ENCODE measurements at places on chromosomes 2 and 18.

- no peak for DNase-seq
Measured at GRCh38 chr2:105194022-105194675, 47.4 kb upstream of the GPR45 start.

DNA sequence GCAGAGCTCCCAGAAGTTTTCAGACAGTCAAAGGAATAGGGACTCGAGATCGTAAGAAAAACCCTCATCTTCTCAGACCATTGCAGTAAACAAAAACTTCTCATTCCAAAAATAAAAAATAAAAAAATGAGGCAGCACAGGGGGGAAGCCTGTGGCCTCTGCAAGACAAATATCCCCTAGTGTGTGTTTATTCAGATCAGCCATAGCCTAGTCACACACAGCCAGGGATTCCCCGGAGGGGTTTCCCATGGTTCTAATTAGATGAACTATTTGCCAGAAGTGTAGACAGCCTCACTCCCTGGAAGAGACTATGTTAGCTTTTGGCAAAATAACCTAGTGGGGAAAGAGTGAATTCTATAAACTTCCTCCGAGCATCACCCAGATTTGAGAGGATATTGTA lies 122.9 kb upstream of the KLF7 start:
- no peak for DNase-seq

GRCh38 chr2:227578642-227579041 lies 20.1 kb upstream of the SCYGR2 start:
- DNase-seq: no peak

DNA sequence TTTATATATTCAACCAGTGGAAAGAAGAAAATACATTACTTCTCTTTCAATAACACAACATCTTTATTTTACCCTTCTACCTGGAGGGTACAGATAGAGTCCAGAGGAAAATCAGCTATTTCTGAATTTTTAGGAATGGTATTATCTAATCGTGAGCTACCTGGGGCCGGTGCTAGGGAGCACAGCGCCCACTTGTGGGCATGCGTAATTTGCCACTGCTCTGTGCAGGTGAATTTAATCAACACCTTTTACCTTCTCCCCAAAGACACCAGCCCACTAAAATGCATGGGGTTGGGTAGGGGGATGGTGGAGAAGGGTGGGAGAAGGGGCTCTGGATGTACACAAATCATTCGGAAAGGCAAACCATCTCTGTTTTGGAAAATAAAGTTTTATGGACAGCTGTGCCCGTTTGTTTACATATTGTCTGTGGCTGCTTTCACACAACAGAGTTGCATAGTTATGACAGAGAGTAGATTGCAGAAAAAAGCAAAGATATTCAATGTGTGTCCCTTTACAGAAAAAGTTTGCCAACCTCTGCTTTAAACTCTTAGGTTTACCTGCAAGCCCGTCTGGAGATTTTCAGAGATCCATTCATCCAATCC lies 51.5 kb upstream of the DCC start:
- peak; percentile 16 for DNase-seq

DNA sequence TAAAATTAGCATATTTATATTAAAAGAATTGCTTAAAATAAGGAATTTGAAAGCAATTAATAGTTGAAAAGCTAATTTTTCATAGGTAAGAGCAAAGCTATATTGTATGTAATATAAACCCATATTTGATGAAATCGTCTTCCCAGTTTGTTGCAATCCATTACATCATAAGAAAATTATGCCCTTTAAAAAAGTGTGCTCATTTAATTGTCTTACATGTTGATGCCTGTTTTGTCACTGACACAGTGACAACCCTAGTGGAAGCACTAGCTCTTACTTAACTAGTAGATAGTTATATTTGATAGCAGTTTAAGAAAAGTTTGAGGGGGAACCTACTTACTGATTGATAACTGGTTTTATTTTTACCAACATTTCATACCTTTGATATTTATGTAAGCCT lies 30.0 kb upstream of the IL18RAP start:
- no peak for DNase-seq

DNA sequence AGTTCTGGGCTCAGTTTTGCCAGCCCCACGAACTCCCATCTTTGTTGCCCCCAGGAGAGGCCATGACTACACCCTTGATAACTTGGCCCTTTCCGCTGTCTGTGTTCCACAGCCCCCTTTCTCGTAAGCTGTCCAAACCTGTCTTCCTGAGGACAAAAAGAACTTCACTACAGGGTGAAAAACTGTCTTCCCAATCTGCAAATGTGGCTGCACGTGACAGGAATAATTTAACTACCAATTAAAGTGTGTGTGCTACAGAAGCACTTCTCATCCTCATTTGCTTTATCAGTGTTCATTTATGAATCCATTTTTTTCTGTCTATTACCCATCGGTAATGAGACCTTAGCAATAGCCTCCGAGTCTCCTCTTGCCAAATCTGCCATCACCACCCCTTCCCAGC lies 9.1 kb upstream of the ALPK2 start:
- no peak for DNase-seq

GRCh38 chr2:172674034-172674967 lies 61.3 kb upstream of the RAPGEF4 start:
- DNase-seq: no peak

GRCh38 chr18:25726298-25726697 lies 364.1 kb downstream of the SS18 start:
- DNase-seq: no peak

DNA sequence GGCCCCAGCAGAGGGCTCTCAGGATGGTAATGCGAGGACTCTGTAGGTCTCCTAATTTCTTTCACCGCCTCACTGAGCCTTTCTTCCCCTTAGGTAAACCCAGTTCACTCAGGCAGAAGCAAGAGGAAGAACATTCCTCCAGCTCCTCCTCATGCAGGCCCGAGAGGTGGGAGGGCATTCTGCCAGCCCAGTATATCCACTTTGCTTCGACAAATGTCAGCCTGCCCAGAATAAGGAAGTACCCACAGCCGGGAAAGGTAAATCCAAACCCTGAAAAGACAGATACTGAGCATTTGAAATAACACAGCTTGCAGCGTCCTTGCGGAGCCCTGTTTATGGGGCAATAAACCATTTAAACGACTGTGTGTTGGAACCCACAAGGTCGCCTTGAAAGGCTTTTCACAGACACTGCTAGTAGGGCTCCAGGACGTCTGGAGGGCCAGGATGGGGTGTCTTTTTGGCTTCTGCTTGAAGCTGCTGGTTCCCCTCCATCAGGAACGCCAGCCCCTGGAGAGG lies 63.0 kb upstream of the STPG4 start:
- DNase-seq: no peak

- DNase-seq: no peak
Measured at GRCh38 chr18:3051718-3052410, 38.9 kb upstream of the LPIN2 start.

DNA sequence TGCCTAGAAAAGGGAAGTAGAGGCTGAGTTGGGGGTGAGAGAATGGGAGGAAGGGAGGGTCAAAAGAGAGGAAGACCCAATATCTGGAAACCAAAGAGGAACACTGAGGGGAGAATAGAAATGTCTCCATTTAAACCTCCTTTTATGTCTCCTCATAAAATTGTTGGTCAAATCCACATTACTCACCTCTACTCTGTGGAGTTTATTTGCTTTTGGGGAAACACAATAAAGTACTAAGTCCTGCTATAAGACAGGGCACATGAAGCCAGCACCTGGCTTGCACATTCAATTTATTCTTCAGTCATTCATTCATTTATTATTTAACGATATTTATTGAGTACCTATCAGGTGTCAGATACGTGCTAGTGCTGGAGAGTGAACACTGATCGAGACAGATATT lies 60.3 kb upstream of the NFE2L2 start:
- DNase-seq: no peak

DNA sequence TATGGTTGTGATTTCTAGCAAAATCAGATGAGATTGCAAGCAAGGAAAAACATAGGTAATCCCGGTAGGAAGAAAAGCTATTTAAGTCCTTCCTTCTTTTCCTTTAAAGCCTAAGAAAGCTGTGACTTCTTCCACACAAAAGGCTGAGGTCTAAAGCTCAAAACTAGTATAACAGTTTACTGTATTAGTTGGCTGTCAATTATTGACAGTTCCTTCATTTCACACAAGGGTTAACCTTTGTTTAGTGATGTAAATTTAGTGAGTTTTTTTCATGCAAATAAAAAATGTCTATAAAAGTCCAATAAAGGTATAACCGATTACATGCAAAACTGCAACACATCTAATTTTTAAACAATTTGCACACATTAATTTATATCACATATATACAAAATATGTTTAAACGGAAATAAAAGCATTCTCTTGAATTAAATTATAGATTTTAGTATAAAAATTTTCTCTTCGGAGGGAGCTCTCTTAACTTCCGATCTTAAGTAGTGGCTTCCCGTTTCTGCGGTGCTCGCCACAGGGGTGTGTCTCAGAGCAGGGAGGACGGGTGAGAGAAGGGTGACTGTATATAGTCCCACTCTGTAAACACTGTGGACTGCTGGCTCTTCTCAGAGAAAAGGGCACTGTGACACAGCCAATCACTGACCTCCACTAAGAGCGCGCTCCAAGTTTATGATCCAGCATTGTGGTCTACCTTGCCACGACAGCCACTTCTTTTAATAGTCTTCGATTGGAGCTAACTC lies 33.4 kb downstream of the TTR start:
- DNase-seq: no peak

DNA sequence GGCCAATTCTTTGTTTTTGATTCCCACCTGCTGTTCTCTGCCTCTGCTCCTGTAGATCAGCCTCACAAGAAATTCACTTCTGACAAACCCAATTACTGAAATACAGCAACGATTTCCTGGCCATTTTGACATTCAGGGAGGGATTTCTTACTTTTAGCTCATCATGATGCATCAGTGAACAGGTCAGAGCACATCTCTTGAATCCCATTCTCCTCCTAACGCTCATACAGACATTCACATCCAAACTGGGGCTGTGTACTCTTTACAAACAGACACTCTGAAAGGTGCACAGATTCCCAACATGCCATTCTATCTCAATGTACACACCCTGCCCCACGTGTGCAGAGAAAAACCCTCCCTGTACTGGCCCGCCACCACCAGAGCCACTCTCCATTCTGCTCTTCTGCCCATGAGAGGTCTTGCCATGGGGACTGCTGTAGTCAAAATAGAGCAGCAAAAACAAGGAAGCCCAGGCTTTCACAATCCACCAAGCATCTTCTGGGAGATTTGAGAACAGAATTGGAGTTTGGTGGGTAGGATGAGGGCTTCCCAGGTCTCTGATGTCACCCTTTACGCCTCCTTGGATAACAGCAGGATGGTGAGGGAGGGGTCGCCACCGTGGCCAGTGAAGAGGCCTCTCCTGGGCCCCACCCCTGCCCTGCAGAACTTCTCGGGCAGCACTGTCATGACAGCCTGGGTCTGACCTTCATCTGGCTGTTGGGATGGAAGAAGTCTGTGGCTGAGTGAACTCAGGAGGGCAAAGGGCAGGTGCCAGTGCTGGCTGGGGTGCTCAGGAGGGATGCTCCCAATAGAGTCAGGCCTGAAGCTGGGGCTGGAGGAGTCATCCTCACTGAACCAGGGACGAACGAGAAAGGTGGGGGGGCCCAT lies 41.9 kb upstream of the ZFP36L2 start:
- no peak for DNase-seq

GRCh38 chr2:195649629-195650190 lies 7.3 kb upstream of the SLC39A10 start:
- no peak for DNase-seq

GRCh38 chr18:3319399-3319798 lies 57.5 kb downstream of the MYL12B start:
- no peak for DNase-seq

- peak; percentile 5 for DNase-seq
Measured at GRCh38 chr2:25341011-25341727, 556 bp downstream of the DNMT3A start.

- no peak for DNase-seq
Measured at GRCh38 chr2:121721926-121722325, 14.7 kb downstream of the NIFK start.

- no peak for DNase-seq
Measured at GRCh38 chr2:227824711-227825110, 11.1 kb downstream of the CCL20 start.

All from NCI-H1105 (cell line).